ENCODE measurements at places on chromosomes 16 and 17.

DNA sequence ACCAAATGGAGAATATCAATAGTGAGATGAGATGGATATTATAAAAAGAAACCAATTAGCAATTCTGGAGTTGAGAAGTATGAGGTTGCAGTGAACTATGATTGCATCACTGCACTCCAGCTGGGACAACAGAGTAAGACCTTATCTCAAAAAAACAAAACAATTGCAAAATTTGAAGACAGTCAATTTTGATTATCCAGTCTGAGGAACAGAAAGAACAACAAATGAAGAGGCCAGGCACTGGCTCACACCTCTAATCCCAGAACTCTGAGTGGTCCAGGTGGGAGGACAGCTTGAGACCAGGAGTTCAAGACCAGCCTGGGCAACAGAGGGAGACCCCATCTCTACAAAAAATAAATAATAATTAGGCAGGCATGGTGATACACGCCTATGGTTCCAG is 35.0 kb downstream of the USP32 start:
- DNase-seq = no peak

DNA sequence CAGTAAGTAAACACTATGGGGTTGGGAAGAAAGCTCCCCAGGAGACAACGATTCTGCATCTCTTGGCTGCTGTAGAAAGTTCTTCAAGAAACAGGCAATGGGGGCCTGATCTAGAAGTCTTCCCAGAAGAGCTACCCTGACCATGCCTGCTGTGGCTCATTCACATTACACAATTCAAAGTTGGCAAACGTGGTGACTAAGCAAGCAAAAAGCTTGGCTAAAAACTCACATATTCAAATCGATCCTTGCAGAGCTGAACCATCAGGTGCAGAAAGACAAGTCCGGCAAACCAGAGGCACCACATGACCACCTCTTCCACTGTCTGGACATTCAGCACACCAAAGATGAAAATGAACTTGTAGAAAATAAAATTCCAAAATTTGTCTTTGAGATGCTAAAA is 16.1 kb downstream of the AMFR start:
- no peak for DNase-seq

DNA sequence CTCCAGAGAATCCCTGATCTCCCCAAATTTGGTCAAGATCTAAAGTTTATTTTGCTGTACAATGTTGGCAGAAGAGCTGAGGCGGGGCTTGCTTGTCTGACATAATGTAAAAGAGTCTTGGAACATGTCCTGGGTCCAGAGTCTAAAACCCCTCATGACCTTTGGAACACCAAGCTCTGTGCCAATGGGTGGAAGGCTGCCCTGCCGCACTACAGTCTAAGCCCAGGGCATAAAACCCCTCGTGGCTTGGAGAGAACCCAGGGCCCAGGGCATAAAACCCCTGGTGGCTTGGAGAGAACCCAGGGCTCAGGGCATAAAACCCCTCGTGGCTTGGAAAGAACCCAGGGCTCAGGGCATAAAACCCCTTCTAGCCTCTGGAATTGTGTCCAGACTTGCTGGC is 36.7 kb downstream of the CCDC57 start:
- DNase-seq = no peak

GRCh38 chr16:84614968-84615813 is 2.7 kb downstream of the COTL1 start:
- no peak for DNase-seq

DNA sequence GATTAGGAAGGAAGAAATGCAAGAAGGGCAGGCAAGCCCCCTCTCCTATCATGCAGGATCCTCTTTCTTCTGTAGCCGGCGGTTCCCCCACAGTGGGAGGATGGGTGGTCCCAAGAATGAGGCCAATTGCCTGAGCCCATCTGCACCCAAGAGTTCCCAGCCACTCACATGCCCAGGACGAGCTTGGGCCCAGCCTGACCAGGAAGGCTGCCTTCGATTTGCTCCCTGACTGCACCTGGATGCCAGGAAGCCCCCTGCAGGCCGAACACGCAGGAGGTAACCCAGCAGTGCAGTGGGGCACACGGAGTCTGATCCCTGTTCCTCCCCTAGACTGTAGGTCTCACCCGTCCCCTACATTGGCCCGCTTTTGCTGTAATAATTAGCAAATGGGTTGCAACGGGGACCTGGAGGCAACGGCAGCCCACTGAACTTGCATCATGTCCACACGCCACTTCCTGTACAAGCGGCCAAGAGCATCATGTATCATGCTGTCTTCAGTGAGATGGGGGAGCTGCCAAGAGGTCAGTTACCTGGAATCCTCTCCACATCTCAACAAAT is 67.5 kb downstream of the AMFR start:
- no peak for DNase-seq

GRCh38 chr16:586047-586644 is 3.7 kb upstream of the RAB40C start:
- no peak for DNase-seq

- no peak for DNase-seq
These were observed 27.4 kb upstream of the CDRT4 start for GRCh38 chr17:15494821-15495220.

DNA sequence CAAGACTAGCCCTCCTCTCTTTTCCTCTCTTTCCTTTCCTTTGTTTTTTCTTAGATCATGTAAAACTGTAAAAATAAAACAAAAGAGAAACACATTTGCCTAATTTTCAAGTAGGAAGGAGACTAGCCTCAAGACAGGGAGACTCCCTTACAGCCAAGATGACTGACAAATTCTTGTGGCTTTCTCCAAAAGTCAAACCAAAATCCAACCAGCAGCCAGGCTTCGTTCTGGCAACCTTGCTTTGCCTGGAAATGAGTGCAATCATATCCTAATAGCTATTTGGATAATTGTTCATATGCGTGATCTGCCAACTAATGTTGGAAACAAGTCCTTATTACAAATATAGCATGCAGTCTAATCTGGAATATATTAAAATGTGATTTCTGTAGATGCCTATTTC is 868.9 kb upstream of the SOX9 start:
- no peak for DNase-seq

GRCh38 chr16:86605950-86606349 is 27.6 kb downstream of the FOXL1 start:
- DNase-seq = no peak

- DNase-seq = no peak
These were observed 722 bp downstream of the CDC27 start for GRCh38 chr17:47188271-47188875.

- DNase-seq = no peak
These were observed 11.8 kb downstream of the GPRC5C start for GRCh38 chr17:74443516-74444296.

DNA sequence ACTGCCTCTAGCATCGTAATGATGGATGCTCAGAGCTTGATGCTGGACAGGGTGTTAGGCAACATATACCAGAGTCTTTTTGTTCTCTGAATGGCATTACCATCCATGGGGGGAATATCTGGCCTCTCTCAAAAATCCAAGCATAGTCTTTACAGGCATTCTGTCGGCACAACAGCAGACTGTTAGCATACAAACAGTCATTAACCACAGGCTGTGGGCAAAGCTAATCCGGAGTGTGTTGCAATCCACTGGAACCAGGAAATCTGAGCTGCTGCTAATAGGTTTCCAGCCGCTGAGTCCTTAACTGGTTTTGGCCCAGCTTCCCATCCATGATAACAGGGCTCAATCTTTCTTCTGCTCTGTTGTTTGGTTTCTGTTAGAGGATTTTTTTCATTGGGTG is 371.9 kb downstream of the HS3ST3B1 start:
- peak; percentile 45 for DNase-seq

DNA sequence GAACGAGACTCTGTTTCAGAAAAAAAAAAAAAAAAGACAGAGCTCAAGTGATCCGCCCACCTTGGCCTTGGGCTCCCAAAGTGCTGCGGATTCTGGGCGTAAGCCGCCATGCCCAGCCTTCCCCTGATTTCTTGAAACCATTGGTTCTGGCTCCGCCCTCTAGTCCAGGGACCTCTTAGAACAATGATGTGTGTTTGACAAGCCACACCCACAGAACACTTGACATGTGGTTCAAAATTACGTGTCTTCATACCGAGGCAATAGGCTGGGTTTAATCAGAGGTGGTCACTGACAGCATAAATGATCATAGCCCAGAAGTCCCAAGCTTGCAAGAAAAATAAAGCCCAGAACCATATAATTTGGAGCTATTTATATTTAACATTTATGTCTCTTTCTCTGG is 23.0 kb downstream of the KNOP1 start:
- no peak for DNase-seq

GRCh38 chr17:2800367-2800766 is 4.1 kb downstream of the RAP1GAP2 start:
- no peak for DNase-seq

- no peak for DNase-seq
These were observed 10.6 kb downstream of the ATPAF2 start for GRCh38 chr17:18028114-18028951.

DNA sequence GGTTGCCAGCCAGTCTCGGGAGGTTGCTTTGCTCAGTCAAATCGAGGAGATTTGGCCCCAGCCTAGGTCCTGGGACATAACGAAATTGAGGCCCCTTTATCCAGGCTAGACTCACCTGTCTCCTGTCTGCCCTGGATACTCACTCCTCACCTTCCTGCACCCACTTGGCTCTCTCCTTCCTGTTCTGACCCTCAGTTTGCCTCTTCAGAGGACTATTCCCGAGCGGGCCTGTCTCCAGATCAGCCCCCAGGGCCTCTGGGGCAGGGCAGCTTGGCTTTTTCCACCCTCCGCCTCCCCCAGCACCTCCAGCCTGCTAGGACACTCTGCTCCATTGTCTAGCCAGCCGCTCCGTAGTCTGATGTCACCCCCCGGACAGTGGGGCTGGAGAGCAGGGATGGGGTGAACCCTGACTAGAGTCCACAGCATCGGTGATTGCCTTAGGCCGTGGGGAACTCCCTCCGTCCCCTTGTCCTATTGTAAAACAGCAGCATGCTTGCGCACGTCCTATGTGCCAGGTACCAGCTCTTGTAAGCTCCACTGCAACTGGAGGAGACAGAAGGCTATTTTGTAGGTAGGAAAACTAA is 8.8 kb downstream of the WFIKKN2 start:
- DNase-seq = no peak

DNA sequence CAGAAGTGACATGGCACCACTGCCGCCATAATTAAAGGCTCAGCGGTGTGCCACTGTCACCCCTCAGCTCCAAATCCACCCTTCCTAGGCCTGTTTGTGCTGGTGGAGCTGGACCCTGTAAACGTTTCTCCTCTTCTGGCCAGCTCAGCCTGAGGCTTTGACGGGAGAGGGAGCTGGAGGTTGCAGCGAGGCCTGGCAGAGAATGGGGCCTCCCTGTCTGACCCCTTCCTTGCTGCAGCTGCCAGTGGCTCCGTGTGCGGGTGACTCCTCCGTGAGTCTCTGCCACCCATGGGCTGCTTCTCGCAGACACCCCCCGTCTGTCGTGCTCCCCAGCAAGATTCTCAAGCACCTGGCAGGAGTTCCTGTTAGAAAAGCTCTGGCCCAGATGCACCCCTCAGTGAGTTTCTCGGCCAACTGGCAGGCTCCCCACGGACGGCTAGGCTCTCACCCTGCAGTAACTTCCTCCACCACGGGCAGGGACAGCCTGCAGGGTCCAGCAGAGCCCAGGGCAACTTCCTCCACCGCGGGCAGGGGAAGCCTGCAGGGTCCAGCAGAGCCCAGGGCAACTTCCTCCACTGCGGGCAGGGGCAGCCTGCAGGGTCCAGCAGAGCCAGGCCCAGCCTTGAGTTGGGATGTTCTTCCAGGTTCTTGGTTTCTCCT is 4.7 kb upstream of the CHMP6 start:
- DNase-seq = no peak

- DNase-seq = no peak
These were observed 23.7 kb downstream of the ZNF423 start for GRCh38 chr16:49832177-49832576.

- DNase-seq = no peak
These were observed 16.4 kb upstream of the KRT19 start for GRCh38 chr17:41544491-41544892.

GRCh38 chr17:57355090-57355859 is 99.0 kb downstream of the MSI2 start:
- DNase-seq = no peak

- DNase-seq = no peak
These were observed 3.0 kb downstream of the KARS1 start for GRCh38 chr16:75644240-75645012.

DNA sequence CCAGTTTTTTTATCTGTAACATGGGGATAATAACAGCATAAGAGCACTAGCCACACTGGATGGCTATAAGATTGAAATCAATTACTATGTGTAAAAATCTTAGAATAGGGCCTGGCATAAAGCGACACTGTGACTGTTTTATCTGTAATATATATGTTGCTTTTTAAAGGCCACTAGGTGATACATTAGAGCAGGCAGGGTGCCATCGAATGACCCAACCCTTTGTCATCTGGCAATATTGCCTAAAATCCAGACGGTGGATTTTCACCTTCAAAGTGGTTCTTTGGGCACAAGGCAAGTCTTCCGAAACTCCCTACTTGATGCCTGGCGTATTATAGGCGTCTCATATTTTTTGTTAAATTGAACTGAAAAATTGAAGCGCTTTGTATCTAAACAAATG is 69.1 kb downstream of the PRKCA start:
- no peak for DNase-seq

DNA sequence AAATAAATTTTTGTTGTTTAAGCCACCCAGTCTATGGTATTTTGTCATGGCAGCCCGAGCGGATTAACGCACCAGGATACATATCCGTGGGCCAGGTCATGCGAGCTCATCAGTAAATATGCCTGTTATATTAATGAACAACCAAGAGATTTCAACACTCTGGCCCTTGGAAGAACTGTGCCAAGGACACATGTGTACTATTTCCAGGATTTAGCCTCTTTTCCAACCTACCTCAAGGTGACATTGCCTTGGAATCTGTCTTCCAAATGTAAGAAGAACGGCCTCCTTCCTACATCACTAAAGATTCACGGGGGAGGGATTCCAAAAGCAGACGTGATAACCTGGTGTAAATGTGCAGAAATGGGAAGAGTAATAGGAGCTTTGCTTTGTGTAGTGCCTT is 72.8 kb upstream of the DYNLRB2 start:
- no peak for DNase-seq

- no peak for DNase-seq
These were observed 48.2 kb upstream of the FOXJ1 start for GRCh38 chr17:76189247-76189646.

GRCh38 chr16:62014319-62014923 is 21.8 kb downstream of the CDH8 start:
- no peak for DNase-seq

DNA sequence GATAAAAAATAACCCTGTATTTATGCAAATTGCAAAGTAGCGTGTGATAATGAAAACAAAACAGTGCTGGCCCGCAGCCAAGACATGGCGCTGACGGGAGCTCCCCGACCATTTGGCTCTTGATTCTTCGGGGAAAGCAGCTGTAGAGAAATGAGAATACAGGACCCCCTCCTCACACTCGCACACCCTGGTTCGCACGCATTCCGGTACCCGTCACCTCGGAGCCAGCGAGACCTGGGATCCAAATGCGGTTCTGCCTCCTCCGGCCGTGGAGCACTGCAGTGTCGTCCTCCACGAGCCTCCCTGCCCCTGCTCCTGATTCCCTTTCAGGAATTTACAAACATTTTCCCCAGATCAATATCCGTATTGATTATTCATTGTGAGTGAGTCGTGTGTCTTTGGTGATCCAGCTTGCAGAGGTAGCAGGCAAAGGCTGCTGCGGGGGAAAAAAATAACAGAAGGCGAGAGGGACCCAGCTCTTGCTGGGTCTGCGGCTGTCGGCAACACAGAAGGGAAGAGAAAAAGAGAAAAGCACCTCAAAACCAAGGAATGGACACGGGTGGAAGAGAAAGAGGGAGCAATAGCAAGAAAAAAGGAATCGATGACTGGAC is 184.1 kb upstream of the ZFHX3 start:
- no peak for DNase-seq

GRCh38 chr17:56973520-56973919 is 4.4 kb upstream of the SCPEP1 start:
- DNase-seq = no peak
